ENCODE measurements at places on chromosomes 4 and X.

GRCh38 chr4:76002176-76002575 lies 5.1 kb downstream of the CXCL9 start:
- no peak for DNase-seq

DNA sequence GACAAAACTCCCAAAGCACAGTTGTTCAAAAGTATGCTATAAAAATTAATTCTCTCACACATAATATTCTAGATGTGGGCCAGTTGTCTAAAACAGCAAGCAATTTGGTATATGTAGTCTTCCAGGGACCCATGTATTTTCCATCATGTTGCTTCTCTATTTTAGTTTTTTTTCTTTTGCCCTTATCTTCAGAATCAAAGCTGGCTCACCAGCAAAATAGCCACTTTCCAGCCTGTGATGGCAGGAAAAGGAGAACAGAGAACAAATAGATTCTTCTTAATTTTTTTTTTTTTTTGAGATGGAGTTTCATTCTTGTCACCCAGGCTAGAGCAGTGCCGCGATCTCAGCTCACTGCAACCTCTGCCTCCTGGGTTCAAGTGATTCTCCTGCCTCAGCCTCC lies 680.8 kb upstream of the TENM3 start:
- no peak for DNase-seq

DNA sequence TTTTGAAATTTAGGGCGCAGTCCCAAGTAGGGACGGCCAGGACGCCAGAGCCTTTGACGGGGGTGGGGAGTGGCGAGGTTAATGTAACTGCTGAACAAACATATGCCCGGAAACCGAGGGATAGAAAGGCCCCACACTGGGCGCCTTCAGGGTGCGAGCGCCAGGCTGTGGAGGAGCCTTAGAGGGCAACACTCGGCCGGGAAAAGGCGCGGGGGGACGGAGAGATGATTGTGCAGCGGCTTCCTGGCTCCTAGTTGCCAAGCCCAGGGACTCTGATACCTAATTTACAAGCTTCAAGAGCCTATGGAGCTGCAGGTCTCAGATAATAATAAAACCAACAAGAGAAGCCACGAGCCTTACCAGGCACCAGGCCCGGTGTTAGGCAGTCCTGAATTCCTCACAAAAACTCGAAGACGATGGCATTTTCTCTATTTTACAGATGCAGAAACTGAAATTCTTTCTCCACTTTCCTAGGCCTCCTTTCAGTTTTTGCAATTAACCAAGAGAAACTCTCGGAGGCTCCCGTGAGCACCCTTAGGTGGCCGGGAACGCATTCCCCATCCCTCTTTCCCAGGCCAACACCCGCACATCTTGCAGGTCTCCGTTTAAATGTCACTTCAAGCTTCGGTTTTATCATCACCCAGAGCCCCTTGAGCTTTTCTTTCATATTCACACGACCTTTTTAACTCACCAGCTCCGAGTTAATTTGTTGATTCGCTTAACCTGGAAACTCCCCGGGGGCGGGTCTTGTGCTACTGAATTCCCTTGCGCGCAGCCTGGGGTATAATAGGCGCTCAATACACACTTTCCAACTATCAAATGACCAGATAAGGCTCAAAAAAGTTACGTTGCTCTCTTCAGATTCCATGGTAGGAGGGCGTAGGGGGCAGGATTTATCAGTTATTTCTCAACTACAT lies 6.4 kb upstream of the GSX2 start:
- no peak for DNase-seq

- no peak for DNase-seq
These were observed 1.2 kb downstream of the ATP11C start for GRCh38 chrX:139931646-139932072.

- DNase-seq = peak; percentile 55
These were observed 184.1 kb downstream of the CBR4 start for GRCh38 chr4:168825975-168826374.

DNA sequence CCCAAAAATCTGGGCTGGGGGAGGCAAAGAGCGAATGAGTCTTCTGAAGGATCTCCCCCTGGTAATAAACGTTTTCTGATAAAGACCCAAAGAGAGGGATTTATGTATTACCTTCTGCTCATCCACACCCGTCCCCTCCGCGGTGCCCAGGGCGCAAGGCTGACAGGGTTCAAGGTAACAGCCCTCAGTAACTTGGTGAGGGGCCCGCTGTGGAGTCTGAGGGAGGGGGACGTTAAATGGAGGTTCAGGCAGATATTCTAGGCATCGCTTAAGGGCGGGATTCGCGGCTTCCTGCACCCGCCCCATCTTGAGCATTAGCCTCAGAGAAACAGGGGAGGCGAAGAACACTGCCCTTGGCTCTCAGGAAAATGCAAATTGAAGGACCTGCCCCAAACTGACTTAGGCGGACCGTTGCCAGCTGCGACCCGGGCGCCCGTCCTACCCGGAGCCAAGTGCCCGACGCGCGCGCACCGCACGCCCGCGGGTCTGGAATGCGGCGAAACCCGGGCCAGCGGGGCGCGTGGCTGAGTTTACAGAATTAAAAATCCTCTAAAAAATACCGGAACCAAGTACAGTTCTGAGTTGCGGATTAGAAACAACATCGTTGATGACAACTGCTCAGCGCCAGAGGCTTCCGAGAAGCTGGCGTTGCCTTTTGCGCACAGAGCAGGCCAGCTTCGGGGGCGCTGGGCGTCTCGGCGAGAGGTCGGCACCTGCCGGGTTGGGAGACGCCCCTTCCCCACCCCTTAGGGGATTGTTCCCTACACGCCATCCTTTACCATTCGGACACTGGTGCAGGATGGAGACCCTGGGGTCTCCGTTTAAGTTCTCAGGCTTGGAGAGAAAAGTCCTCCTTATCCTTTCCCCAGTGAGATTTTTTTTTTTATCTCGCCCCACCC lies 2.8 kb downstream of the HELT start:
- no peak for DNase-seq

- no peak for DNase-seq
These were observed 55.7 kb upstream of the CLDN34 start for GRCh38 chrX:9911487-9911886.

- no peak for DNase-seq
These were observed 21.7 kb downstream of the PJA1 start for GRCh38 chrX:69143530-69143929.

- no peak for DNase-seq
These were observed 682.9 kb upstream of the GALNTL6 start for GRCh38 chr4:171130256-171130801.

DNA sequence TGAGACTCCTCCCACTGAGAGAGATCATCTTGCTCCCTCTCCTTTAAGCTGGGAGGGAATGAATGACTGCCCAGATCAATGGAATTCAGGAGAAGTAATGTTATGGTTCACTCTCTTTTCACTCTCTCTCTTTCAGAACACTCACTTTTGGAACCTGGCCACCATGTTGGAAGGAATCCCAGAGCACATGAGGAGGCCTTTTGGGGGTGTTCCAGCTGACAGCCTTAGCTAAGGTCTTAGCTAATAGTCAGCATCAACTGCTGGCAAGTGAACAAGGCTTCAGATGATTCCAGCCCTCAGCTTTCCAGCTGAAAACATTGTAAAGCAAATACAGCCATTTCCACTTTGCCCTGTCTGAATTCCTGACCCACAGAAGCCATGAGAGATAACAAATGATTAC lies 124.0 kb upstream of the CLNK start:
- DNase-seq = peak; percentile 6

DNA sequence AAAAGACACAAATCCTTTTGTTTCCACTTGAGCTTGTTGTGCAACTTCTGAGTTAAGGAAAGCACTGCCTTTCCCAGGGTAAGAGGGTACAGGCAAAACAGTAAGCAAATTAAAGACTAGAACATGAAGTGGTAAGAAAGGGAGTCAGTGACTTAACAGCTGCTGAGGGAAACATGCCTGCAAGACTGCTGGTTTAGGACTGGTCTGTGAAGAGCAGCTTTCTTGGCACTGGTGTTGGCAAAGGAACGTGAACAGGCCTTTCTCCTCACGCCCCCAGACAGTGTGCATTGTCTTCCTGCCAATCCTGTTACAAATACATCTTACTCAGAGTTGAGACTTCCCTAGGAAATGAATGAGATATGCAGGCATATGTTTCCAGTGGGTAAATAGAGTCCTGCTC lies 2.6 kb downstream of the LHFPL1 start:
- no peak for DNase-seq

DNA sequence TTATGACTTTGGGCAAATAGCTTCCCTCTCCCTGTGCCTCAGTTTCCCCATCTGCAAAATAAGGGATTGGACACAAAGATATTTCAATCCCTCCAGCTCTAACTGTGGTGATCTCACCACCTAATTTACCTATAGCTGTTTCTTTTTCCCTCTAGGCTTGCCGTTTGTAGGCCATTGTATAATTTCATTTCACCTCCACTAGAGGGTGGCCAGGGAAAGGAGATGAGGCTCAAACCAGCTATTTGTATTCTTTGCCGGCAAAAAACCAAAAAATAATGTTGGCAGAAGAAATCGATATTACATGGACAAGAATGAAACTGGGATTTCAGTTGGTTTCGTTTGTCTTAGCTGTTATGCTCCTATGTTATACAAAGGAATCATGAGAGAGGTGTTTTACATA lies 36.1 kb upstream of the DOCK11 start:
- DNase-seq = peak; percentile 18

- no peak for DNase-seq
These were observed 25.2 kb downstream of the HTRA3 start for GRCh38 chr4:8294775-8295174.

DNA sequence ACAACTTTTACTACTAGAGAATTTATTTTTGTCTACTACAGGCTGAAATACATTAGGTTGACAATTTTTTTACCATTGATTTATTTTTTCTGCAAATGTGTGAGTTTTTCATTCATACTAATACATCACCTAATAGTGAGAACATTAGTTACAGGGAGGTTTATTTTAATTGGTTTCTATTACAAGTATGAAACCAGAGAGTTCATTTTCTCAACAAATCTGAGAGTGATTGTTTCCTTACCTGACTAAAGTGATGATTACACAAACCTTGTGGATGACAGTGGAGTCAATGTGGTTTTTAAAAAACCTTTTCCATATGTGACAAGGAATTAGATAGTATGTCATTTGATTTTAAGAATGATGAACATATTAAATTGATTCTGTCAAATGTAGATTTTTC lies 227.4 kb downstream of the PALLD start:
- no peak for DNase-seq

DNA sequence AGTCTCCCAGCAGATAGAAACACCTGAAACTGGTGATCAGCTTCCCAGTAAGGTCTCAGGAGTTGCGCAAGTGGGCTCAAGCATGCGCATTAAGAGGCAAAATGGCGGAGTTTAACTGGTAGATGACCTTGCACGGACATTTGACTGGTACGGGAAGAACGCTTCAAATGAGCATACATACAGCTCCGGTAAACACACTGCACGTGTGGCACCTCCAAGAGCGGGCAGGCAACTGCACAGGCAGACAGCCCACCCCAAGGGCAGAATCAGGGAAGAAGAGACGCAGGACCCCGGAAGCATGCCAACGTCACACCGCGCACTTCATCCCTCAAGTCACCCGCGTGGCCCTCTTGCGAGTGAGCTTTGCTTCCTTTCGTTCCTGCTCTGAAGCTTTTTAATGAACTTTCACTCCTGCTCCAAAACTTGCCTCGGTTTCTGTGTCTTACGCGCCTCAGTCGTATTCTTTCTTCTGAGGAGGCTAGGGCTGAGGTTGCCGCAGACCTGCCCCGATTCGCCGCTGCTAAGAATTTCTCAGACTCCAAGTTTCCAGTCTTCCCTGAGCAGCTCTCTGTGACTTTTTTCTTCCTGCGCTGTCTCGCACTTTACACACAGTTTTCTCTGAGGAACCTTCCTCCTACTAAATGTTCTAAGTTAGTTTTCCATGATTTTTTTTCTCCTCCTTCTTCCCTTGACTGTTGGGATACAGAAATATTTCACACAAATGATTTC lies 180.7 kb upstream of the ZFP42 start:
- DNase-seq = no peak

DNA sequence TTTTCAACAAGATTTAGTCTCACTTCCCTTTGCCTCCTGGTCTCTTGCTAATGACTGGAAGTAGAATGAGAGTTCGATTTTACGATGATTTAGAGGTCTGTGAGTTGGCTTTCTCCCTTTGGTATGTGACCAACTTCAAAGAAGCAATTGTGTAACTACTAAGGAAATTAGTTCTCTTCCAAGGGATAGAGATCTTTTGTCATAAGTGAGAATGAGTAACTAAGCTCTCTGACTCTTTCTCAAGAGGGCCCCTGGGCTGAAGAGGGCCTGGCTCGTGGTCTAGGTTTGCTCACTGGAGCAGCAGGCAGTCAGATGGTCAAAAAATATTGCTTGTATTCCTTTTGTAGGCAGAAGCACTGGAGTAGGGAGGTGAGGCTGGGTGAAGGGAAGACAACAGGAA lies 176.3 kb downstream of the ENOX2 start:
- no peak for DNase-seq

- DNase-seq = peak; percentile 73
These were observed 8.1 kb upstream of the GPR119 start for GRCh38 chrX:130393451-130394074.

DNA sequence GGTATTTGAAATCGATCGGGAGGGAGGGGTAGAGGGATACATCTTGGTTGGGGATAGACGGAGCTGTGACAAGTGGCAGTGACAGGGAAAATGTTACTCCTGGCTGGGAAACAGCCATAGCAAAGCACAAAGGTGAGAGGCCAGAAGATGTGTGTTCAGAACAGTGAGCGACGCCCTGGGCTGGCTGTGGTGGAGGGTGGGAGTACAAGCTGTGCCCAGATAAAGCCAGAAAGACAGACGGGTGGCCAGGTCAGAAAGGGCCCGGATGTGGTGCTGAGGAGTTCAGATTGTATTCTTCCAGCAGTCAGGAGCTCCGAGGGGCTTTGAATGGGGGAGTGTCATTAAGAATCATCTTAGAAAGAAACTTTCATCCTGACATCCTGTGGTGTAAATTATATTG lies 27.9 kb downstream of the CCDC149 start:
- DNase-seq = no peak

DNA sequence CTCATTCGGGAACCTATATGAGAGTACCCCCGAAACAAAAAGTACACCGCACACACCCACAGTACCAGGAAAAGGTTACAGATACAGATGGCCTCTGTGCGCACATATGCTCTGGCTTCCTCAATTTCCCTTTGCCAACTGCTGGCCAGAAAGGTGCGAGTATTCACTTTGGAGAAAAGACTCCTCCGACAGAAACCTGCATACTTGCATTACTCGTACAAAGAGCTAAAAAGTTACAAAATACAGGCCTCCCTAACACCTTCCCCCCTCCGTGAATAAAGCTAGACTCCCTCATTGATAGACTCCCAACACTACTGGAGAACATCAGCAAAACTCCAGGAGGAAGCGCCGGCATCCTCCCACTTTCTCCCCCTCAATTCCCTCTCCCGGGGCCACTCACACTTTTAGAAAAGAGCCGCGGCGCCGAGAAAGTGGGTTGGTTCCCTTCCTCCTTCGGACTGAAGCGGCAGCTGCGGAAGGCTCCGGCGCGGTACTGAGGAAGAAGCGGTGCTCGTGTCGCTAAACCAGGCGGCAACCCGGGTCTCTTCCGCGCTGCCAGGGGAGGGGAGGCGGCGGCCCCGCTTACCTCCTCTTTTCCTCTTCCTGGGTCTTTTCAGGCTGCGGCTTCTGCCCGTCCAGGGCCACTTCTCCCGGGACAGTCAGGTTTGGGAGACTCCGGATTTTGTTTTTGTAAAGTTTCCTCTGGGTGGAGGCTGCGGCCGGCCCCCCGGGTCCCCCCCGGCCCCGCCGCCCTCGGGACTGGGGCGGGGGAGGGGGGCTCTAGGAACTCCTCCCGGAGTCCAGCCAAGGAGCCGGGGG lies 1.1 kb downstream of the FBXW7 start:
- DNase-seq = peak; percentile 34

All from AG08396 (cell line).